AG09309 (cell line): ENCODE measurements at places on chromosomes 6 and 20.
A peak's percentile ranks its signal among the peaks of the same experiment; 100 is the strongest.

DNA sequence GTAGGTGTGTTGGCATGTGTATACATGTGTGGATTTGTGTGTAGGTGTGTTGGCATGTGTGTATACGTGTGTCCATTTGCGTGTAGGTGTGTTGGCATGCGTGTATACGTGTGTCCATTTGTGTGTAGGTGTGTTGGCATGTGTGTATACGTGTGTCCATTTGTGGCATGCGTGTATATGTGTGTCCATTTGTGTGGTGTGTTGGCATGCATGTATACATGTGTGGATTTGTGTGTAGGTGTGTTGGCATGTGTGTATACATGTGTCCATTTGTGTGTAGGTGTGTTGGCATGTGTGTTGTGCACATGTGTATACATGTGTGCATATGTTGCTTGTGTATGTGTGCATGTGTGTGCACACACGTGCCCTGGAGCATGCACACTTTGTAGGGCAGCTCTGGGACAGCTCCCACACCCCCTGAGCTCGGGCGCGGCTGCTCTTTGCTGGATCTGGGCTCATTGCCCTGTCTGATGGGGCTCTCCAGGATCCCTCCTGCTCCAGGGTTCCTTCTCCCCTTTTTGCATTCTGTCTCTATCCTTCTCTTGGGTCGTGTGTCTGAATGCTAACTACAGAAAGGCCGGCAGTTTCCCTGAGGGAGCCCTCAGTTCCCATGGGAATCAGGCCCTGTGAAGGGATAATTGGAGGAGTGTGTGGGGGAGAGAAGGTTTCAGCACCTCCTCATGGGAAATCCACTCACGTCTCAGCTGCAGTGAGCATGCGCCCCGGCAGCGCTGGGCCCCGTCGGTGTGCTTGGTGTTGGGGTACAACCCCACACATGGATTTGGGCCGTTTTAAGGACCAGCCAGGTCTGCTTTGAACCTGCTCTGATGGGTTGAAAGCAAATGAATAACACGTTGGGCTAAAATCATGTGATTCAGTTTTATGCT, 102.0 kb downstream of the ERMARD start:
- no peak for DNase-seq

DNA sequence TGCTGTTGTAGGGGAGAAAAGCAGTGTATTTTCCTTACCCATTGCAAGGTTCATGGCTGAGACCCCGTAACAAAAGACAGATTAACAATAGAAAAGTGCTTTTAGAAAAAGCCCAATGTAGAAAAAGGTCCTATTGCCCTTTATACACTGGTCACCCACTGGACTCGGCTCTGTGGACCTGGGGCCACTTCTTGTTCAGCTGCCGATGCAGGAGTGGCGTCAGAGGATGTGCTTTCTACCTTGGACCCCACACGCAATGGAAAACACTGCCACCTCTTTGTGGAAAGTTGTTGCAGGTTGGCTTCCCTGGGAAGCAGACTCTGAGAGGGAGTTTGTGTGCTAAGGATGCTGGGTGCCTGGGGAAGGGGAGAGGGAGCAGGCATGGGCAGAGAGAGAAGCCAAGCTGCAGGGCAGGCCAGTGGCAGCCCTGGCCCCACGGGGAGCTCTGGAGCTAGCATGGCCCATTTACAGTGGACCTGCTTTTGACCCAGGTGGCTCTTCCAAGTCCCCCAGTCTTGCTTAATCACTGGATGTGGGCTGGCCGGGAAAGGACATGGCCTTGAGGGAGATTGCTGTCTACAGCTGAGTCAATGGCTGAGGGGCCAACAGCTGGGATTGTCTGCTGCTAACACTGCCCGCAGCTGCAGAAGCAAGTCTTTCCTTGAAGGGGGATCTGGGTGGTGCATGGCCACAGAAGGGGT, 142.9 kb downstream of the CDC5L start:
- no peak for DNase-seq

- DNase-seq = no peak
Observed at GRCh38 chr20:25867776-25868649, 171.4 kb upstream of the ZNF337 start.

DNA sequence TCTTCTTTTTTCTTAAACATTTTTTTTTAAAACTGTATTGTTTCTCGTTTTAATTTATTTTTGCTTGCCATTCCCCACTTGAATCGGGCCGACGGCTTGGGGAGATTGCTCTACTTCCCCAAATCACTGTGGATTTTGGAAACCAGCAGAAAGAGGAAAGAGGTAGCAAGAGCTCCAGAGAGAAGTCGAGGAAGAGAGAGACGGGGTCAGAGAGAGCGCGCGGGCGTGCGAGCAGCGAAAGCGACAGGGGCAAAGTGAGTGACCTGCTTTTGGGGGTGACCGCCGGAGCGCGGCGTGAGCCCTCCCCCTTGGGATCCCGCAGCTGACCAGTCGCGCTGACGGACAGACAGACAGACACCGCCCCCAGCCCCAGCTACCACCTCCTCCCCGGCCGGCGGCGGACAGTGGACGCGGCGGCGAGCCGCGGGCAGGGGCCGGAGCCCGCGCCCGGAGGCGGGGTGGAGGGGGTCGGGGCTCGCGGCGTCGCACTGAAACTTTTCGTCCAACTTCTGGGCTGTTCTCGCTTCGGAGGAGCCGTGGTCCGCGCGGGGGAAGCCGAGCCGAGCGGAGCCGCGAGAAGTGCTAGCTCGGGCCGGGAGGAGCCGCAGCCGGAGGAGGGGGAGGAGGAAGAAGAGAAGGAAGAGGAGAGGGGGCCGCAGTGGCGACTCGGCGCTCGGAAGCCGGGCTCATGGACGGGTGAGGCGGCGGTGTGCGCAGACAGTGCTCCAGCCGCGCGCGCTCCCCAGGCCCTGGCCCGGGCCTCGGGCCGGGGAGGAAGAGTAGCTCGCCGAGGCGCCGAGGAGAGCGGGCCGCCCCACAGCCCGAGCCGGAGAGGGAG, 580 bp downstream of the VEGFA start:
- no peak for DNase-seq

- no peak for DNase-seq
Observed at GRCh38 chr20:60993433-60994044, 258.5 kb upstream of the CDH4 start.

GRCh38 chr6:138648127-138648526, 125.4 kb upstream of the CCDC28A start:
- no peak for DNase-seq

- DNase-seq = no peak
Observed at GRCh38 chr20:31842471-31843157, 2.8 kb downstream of the FOXS1 start.

GRCh38 chr6:3290931-3291211, 32.1 kb downstream of the PSMG4 start:
- DNase-seq = no peak

DNA sequence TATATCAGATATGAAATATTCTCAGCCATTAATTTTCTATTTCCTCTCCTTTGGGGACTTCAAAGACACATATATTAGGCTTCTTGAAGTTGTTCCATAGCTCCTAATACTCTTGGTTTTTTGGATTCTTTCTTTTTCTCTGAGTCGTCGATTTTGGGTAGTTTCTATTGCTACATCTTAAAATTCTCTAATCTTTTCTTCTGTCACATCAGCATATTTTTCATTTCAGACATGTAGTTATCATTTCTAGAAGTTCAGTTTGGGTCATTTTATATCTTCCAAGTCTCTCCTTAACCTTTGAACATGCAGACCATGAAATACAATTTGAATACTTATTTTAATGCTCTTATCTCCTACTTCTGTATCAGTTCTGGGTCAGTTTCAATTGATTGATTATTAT, 38.9 kb upstream of the SCRT2 start:
- DNase-seq = no peak

DNA sequence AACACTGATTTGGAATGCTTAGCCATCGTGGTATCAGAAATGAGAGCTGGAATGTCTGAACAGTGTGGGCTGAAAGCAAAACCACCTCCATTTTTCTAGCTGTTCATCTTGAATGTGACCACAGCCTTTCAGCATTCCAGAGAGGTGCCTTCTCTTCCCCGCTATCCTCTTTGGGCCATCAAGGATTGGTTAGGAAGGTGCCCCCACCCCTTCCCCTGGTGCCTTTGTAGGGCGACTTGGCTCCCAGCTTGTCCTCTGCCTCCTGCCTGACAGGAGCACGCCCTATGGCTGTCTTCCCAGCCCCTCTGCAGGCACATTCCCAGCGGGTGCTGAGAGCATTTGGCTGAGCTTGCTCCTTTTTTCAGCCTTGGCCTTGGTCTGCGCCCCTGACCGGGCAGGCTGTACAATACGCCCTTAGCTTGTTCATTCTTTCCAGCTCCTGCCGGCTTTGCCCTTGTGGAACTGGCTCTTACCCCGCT, 97.5 kb downstream of the ARMC2 start:
- DNase-seq = peak; percentile 18

- DNase-seq = no peak
Observed at GRCh38 chr6:98839781-98840361, 5.5 kb downstream of the POU3F2 start.
